ENCODE measurements at places on chromosomes 2 and 18.

DNA sequence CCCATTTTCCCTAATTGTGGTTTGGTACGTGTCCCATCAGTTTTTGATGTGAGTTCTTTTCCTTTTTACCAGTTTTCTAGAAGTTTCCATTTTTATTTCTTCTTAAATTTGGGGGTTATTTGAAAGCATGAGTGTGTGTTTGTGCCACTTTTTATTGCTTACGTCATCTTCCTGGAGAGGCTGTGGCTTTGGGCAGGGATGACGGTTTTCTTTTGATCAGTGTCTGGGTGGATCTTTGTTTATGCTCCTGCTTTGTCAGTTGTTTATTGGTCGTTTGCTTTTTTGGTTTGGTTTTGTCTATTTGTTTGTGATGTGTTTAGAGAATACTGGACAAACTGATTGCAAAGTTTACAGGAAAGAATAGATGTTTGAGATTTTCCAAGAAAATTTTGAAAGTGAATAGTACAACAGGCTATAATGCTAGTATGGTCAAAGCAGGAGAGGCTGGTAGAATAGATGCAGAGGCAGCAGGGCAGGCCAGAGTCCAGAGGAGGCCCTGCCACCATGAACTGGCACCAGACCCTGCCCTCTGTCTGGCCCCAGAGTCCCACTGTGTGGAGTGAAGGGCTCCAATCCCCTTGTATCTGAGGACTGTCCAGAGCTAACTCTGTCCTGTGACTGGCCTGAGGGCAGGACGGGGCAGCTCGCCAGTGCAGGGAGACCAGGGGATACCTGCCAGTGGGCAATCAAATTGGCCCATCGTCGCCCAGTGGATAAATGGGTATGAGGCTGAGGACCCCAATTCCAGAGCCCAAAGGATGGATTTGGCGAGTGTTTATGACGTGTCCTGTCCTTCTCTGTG, 23.4 kb upstream of the SNED1 start:
- no peak for DNase-seq

DNA sequence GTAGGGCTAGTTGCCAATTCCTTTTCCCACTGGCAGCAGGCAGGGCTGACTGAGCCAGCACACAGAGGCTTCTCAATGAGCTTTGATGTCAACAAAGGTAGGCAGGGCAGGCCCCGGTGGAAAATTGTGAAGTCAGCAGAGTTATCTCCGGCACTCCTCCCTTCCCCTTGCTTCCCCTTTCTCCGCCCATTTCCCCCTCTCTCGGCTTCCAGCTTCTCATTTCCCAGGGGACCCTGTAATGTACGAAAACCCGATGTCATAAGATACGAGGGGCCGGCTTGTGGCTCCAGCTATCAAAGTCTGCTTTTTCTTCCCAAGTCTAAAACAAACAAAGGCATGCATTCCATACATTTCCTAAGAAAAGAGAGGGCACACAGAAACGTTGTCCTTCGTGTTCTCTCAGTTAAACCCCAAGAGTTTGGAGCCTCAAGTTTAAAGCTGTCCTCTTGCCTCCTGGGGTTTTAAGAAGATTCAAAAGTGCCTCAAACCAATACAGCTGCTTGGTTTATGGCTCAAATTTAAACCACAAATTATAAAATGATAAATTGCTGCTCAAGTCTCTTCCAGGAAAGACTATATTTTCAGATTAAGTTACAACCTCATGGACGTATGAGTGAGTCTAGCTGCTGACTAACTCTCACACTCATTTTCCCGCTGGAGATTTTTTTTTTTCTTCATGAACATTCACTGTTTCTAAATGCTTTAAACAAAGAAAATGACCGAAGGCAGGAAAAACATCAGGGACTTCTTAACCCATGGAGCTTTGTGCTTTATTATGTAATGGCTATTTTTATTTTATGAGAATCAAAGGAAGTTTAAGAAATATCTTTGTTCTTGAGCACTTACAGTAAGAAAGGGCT, 27.2 kb upstream of the EML4 start:
- DNase-seq, result peak; percentile 75

DNA sequence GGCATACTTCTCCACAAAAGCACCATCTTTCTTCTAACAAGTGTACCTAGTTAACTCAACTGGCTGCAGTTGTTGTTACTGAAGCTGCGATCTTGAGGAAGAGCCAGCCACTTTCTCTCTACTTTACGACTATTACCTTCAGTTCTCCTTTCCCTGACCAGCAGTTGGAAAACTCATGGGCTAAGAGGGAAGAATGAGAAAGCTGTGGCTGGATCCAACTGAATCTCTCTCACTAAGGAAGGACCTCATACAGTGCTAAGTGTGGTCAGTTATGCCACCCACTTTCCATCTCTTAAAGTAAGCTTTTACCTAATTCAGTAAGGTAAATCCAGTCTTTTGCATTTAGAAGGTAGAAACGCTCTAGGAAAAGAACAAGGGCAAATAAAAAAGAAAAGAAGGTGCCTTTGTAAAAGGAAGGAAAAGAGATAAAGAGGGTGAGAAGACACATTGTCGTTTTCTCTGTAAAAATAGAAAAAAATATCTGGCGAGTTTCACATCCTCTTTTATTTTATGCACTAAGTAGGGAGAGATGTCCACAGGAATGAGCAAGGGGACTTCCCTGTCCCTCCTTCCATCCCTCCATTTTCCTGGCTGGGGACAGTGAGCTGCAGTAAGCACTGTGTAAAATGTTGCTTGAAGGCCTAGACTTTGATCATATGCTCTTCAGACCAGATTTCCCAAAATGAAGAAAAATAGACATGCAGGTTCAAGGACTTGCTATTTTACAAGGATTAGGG, 73.4 kb downstream of the PLEKHM3 start:
- no peak for DNase-seq

DNA sequence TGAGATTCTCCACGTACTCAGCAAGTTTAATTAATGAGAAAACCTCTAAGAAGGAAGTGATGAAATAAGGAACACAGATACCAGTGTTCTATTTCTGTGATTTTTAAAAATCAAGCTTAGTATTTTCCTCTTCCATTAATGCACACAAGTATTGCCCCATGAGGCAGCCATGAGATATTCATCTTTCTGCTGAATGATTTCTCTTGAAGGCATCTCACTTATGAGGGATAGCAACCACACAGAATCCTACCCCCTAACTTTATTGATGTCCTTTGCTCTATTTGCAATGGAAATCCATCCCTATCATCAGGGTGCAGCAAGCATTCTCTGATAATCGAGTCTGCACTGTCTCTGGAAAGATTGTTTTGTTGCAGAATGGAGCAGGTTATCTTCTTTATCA, 244.1 kb upstream of the NRP2 start:
- DNase-seq, result no peak

- DNase-seq, result no peak
Measured at GRCh38 chr2:18214936-18215335, 336.5 kb downstream of the KCNS3 start.

- no peak for DNase-seq
Measured at GRCh38 chr2:168584911-168585310, 128.8 kb downstream of the CERS6 start.

GRCh38 chr2:610491-610890, 66.7 kb downstream of the TMEM18 start:
- no peak for DNase-seq

DNA sequence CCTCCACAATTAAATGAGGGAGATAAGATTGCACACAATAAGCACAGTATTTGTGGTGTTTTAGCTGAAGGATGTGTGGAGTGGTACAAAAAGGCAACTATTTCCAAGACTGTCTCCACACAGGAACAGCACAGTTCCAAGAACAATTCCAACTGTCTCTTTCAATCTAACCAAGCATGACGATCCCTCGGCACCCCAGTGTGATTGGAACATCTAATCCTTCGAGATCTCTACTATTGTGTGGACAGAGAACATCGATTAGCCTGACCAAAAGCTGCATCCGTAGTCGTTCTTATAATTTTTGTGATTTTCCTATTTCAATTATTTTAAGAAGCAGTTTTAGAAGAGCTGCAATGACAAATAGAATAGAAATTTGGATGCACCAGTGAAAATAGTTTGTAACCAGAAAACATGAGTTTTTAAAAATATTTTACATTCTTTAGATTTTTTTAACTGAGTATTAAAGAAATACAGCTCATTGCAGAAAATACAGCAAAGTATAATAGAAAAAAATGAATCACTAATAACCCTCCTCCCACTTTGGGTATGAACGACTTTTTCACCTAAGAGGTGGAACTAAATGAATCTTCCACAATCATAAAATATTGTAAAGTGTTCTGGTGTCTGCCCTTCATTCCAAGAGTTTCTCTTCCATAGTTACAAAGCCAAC, 76.4 kb upstream of the CABLES1 start:
- DNase-seq, result no peak

GRCh38 chr2:66283787-66284186, 151.1 kb upstream of the MEIS1 start:
- DNase-seq, result no peak

GRCh38 chr2:42562474-42563144, 5.8 kb upstream of the MTA3 start:
- no peak for DNase-seq

DNA sequence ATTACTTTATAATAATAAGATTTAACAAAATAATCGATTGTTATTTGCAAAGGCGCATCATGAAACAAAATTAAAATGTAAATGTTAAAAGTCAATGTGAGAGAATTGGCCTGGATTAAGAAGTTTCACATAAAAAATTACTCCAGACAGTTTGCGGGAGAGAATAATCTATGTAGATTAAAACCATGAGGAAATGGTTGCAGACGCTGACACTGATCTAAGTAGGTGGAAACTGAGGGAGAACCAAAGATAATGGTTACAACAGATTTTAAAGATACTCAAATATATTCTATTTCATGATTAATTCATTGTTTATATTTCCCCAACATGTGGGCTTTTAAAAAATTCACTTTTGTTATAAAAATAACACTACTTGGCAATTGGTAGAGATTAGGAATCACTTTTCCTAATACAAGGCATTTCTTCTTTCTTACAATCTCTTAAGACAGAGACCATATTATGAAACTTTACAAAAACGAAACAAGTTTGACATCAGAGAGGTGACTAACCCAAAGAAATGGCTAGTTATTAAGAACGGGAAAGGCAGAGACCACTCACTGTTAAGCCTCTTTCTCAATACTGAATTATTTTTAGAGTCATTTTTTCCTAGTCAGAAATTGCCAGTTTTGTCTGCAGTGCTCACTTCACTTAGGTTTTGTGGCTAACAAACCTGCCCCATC, 1.6 kb downstream of the KANSL1L start:
- no peak for DNase-seq

DNA sequence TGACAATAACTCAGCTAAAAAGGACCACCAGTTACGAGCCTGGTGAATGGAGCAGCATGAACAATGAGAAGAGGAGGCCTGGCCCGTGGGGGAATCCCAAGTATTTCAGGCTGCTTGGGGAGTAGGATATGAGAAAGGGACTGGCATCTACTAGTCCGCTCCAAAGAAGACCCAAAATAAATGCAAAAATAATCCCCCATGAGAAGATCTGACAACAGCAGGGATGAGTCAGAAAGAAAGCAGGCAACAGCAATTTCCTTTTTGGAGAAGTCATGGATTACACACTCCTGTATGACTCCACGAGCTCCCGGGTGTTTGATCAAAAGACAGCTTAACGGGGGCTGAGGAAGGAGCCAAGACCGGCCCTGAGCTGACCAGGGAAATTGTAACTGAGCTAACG, 111.4 kb downstream of the SOX11 start:
- DNase-seq, result no peak

GRCh38 chr2:3260959-3261358, 116.7 kb downstream of the EIPR1 start:
- DNase-seq, result no peak

GRCh38 chr2:72148003-72148836, 558 bp upstream of the CYP26B1 start:
- no peak for DNase-seq

DNA sequence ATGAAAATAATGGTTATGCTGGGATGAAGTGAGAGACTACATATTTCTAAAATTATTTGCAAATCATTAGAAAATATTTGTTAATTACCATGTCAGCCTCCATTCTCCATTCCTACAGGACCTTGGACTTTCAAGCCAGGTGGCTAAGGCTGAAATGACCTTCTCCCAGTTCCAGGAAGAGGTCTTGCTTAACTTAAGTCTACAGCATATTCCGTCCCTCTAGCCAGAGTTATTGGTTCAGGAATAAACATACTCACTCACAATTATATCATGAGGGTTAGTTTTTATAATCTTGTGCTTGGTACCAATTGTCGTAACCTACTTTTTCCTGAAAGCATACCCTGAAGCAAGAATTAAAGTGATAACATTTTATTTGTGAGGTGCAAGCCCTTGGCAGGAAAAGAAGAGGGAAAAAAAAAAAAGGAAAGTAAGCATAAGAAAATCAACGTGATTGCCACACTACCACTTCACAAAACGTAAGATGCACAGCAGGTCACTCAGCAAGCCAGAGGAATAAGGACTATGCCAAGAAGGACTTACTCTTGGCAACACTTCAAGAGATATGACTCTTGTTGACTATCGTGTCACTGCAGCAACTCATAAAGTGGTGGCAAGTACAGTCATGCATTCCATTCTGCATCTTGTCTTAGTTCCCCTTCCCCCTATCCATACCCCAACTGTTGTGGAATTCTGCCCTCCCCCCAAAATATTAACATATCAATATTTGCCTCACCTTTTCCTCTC, 479.1 kb downstream of the MBD2 start:
- DNase-seq, result no peak

GRCh38 chr18:12393998-12394397, 13.7 kb upstream of the PRELID3A start:
- no peak for DNase-seq

DNA sequence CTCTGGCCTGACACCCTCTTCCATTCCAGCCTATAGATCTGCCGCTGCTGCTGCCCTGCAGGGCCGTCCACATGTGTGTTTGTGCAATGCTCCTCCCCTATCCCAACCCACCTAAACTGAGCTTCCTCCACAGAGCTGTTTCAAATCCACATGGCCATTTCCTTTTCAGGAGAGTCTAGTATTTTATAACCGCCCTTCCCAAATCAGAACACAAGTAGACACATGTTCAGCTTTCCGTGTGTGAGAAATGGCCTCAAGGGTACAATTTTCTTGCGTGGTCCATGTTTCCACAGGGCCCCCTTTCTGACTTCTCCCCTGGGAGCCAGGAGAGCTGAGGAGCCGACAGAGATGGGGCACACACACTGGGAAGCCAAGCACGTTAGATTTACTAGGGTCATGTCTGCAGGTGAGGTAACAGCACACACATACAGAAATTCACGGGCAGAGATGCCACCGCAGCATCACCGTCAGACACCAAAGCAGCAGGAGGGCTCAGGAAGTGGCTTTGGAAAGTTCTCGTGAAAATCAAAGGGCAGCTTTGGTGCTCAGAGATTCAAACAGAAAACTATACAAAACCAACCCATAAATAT, 102.9 kb upstream of the TGFA start:
- DNase-seq, result no peak

- no peak for DNase-seq
Measured at GRCh38 chr18:72612894-72613533, 68.9 kb upstream of the CBLN2 start.

All from cerebellar cortex (tissue), 1 donor.